Cardiac fibroblast (primary cell): ENCODE measurements at places on chromosomes 1 and 21.

GRCh38 chr1:162905174-162906158 is 44.5 kb upstream of the CCDC190 start:
- peak; percentile 89 for DNase-seq

- no peak for DNase-seq
These were observed 279.2 kb downstream of the NEGR1 start for GRCh38 chr1:72003092-72003491.

DNA sequence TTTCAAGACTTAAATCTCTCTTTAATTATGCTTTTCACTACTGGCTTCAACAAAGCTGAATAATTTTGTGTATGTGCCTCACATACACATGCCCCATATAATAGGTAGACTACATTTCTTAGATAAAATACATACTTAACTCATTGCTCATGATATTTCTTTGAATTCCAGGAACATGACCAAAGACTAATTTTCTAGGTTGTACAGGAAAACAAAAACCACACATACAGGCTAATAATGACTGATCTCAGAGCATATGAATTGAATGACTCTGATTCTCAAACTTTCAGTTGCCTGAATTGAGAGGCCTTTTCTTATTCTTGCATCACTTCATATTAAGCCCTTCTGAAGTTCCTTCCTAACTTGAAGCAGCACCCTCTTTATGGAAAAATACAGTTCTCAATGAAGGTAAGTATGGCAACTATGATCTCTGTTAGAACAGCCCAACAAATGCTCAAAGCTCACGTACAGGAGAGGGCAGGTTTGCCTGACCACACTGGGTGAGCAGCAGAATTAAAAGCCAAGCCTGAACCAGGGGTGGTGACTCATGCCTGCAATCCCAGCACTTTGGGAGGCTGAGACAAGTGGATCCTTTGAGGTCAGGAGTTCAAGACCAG is 22.6 kb upstream of the UAP1 start:
- DNase-seq: peak; percentile 79

GRCh38 chr1:185132534-185132933 is 24.2 kb downstream of the TRMT1L start:
- DNase-seq: no peak

- peak; percentile 75 for DNase-seq
These were observed 71.7 kb upstream of the JUN start for GRCh38 chr1:58855274-58856165.

- DNase-seq: no peak
These were observed 11.6 kb downstream of the CDC42BPA start for GRCh38 chr1:227306689-227307088.

DNA sequence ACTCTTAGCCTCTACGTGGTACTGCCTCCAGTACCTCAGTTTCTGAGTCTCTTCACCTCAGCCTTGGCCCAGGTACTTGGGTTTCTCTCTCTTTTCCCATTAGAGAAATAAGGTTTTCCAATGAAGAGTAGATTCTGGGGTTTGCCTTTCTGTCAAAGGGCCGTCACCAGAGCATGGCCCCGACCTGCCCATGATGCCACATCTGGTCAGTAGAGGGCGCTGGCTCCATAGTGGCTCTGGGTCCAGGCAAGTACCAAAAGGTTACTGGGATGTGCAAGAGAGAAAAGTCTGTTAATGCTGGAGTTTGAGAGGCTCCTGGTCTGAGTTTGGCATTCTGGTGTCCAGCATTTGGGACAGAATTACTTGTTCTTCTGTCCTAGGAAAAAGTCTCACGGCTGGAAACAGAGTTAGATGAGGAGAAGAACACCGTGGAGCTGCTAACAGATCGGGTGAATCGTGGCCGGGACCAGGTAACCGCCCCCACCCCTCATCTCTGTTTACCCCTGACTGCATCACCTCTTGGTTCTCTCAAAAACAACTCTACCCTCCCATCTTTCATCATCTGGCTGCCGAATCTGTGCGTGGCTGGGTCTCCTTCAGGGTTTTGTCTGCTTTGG is 5.3 kb upstream of the TUFT1 start:
- DNase-seq: peak; percentile 80

- peak; percentile 19 for DNase-seq
These were observed 37.6 kb upstream of the LMO4 start for GRCh38 chr1:87291107-87291506.

- DNase-seq: no peak
These were observed 177.4 kb downstream of the LBR start for GRCh38 chr1:225250432-225250831.

- no peak for DNase-seq
These were observed 4.5 kb downstream of the CNKSR1 start for GRCh38 chr1:26181586-26182382.

- DNase-seq: no peak
These were observed 19.8 kb upstream of the FAM110D start for GRCh38 chr1:26138974-26139558.

- DNase-seq: peak; percentile 74
These were observed 19.5 kb upstream of the PSMB2 start for GRCh38 chr1:35660581-35661473.

GRCh38 chr1:50352428-50352827 is 70.8 kb downstream of the DMRTA2 start:
- DNase-seq: peak; percentile 54

- DNase-seq: no peak
These were observed 737.1 kb downstream of the PTPRU start for GRCh38 chr1:29973406-29973805.
